Fibroblast of skin of left quadriceps (primary cell): ENCODE measurements at places on chromosomes 16 and 17.
A peak's percentile ranks its signal among the peaks of the same experiment; 100 is the strongest.

- DNase-seq, result no peak
Observed at GRCh38 chr17:40482722-40483121, 18.7 kb downstream of the TNS4 start.

DNA sequence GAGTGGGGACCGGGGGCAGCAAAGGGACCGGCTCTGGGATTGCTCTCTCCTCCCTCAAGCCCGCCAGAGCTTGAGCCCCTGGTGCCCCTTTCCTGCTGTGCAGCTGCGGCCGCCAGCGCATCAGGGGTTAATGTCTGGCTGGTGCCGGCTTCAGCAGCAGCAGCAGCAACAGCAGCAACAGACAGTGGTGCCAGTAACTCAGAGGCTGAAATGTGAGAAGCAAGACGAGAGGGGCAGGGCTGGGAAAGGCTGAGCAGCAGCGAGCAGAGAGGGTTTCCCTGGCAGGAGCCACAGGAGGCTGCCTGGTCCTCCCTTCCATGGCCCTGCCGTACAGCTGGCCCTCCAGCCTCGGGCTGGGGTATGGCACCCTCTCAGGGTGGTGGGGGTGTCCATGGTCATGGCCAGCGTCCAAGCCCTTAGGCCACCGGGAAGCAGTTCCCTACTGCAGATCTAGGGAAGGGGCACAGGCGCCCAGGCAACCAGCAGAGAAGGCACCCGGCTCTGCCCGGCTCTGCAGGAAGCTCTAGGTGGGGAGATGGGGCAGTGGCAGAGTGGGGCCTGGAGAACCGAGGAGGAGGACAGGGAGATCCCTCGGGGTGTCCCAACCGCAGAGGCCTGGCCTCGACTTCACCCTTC, 21.1 kb upstream of the TFAP4 start:
- DNase-seq, result no peak

- no peak for DNase-seq
Observed at GRCh38 chr17:75814900-75815373, 29.3 kb downstream of the UNC13D start.

GRCh38 chr16:21643785-21644184, 8.6 kb downstream of the IGSF6 start:
- no peak for DNase-seq

DNA sequence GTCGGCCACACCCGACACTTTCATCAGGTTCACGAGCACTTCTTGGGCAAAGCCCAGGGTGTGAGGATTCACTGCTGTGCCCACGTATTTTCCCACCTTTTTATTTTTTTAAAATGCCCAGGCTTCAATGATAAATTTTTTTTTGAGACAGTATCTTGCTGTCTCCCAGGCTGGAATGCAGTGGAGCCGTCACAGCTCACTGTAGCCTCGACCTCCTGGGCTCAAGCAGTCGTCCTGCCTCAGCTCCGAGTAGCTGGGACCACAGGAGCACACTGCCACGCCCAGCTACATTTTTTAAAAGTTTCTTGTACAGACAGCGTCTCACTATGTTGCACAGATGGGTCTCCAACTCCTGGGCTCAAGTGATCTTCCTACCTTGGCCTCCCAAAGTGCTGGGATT, 17.8 kb downstream of the UTS2R start:
- DNase-seq, result no peak

GRCh38 chr17:2063261-2064146, 8.6 kb downstream of the HIC1 start:
- peak; percentile 69 for DNase-seq

DNA sequence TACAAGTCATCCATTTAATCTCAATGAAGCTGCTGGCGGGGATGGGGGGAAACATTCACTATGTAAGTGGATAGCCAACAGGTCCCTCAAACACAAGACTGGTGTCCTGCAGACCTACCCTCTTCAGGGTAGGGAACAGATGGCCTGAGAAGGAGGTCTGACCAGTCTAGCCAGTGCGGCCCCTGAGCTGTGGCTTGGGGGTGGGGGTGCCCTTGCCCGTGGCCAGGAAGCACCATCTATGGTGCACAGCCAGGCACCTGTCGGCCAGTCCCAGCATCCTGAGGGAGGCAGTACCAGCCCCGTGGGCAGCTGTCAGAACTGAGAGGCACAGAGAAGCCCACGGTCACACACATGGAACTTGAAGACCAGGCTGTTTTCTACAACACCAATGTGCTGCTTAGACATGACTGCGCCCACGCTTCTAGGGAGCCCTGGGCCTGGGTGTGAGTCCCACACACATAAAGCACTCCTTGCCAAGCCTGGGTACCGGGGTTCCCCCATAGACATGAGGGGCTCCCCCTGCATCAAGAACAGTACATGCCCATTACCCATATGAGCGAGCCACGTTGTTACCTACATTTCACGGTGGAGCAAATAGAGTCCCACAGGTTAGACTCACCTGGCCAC, 40.9 kb downstream of the RMI2 start:
- DNase-seq, result no peak
